ENCODE measurements at places on chromosomes 6 and 20.

DNA sequence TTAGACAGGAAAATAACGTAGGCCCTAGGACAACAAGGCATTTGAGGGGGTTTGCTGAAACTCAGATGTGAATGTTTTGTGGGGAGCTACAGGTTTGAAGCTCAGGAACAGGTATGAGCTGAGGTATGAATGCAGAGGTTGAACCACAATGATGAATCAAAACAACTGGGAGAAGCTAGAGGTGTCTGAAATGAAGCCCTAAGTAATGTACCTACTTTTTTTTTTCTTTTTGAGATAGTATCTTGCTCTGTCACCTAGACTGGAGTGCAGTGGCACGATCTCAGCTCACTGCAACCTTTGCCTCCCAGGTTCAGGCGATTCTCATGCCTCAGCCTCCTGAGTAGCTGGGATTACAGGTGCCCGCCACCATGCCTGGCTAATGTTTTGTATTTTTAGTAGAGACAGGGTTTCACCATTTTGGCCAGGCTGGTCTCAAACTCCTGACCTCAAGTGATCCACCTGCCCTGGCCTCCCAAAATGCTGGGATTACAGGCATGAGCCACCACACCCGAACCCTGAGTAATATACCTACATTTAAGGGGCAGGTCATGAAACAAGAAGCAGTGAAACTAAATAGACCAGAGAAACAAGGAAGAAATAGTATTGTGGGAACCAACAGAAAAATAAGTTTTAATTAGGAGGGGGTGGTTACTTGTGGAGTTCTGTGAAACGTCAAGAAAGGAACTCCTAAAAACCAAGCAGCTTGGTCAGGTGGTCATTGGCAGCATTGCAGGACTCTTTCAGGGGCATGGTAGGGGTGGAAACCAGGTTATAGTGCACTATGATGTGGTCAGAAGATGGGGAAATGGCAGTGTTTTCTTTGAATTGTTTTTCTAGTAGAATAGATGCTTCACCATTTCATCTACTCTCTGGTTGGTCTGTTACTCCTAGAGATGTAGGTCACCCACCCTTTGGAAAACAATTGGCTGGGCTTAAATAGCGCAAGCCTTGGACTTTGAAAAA, 138.1 kb downstream of the CD164 start:
- DNase-seq, result no peak

DNA sequence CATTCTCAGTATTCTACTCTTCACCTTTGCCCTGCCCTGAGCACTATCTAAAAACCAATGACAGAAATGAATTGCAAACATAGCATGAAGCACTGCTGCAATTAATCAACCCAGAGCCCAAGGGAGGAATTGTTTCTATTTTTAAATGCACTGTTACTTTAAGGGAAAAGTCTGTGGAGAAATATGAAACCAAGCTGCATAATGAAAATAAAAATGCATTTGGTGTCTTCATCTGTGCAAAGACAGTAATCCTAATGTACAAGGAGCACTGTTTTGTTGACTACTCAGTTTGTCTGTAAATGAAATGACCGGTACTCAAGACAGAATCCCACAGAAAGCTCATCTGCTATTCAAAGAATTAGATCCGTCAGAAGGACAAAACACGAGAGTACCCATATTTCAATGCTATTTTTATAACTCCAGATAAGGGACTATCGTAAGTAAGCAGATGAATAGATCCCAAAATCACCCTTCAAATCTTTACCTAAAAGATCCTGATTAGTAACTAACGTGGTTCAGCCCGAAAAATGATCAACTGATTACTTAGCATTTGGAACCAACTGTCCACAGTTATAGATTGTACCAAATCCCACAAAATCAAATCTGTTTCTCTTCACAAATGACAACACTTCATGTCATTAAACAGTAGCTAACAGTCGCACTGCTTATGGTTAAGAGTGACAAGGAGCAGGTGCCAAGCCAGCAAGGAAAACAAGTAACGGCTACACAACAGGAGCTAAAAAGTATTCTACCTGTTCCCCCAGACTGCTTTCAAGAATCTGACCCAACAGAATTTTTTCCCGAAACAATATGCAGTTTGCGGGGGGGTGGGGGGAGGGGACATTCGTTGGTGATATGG, 2.4 kb downstream of the KIF13A start:
- DNase-seq, result no peak

- DNase-seq, result no peak
These were observed 1035.3 kb upstream of the GJE1 start for GRCh38 chr6:141097471-141097870.

GRCh38 chr20:19070026-19070425, 142.4 kb upstream of the SLC24A3 start:
- DNase-seq, result no peak

GRCh38 chr6:434051-434705, 42.6 kb downstream of the IRF4 start:
- no peak for DNase-seq

- peak; percentile 35 for DNase-seq
These were observed 504.4 kb upstream of the NOX3 start for GRCh38 chr6:155959898-155960495.

DNA sequence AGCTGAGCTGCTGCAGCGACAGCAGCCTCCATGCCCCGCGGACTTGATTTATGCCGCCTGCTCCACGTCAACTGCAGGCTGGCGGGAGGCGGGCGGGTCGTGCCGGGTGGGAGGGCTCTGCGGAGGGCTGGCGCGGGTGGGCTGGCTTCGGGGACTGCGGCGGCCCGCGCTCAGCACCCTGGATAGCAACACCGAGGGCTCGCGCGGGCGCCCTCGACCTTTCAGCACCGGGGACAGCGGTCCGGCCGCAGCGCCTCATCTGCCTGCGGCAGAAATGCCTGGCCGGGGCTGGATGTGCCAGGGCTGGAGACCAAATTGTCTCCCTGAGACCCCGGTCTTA, 792 bp downstream of the SNAP25 start:
- DNase-seq, result peak; percentile 76

- DNase-seq, result no peak
These were observed 82.5 kb downstream of the DTNBP1 start for GRCh38 chr6:15580326-15580725.

GRCh38 chr20:62728028-62728780, 19.6 kb downstream of the NTSR1 start:
- DNase-seq, result no peak

DNA sequence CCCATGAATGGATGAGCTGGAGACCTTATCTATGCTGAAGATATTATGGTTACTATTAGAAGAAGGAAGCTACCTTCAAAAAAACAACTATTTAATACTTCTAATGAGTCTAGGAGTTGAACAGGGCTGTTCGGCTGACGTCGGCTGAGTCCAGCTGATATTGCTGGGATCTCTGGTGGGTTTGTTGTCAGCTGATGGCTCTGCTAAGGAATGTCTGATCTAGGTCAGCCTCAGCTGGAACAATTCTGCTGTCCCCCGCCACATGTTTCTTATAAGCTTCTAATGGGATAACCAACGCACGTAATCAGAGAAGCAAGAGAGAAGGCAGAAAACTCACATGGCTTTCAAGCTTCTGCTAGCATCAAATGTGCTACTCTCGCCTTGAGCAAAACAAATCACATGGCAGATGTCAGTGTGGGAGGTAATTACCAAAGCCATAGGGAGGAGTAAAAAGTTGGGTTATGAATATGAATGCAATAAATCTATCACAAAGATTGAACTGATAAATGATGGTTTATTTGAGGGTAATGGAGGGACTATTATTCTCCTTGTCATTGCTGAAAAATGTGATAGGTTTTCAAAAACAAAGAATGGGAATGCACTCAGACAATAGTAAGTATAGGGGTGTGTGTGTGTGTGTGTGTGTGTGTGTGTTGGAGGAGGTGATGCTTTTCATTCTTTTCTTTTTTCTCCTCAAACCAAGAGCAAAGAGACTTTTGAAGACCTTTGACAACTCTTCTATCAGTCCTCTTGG, 71.5 kb downstream of the BTBD3 start:
- DNase-seq, result no peak

- no peak for DNase-seq
These were observed 66.7 kb downstream of the THEMIS start for GRCh38 chr6:127834136-127834535.

GRCh38 chr6:114534813-114535212, 192.0 kb upstream of the HS3ST5 start:
- DNase-seq, result no peak

- DNase-seq, result no peak
These were observed 8.9 kb upstream of the SOX12 start for GRCh38 chr20:316316-317068.

DNA sequence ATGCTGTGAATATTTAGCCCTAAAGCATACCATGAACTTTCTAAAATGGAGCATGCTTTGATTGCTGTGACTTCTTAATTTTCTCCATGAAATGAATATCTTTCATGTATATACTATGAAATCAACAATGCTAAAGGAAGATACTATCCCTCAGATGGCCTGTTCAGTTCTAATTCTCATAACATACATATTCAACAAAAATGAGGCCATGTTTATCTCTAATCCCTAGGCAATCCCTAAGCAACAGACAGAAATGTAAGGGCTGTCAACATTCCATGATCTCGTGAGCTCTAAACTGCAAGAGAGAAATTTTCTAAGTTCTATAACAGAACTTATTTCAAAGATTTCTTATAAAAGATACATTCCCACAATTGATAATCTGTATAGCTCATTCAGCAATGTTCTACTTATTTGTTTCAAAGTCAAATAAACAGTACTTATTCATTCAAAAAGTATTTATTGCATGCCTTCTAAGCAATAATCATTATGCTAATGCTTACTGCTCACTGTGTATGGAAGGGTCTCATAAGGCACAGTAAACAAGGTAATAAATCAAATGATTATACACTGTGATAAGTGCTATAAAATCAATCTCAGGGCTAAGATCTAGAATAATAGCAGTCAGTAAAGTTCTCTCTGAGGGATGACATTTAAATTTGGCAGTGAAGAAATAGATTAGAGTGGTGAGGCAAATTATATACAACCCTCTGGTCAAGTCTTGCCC, 492.9 kb downstream of the PHF3 start:
- no peak for DNase-seq

DNA sequence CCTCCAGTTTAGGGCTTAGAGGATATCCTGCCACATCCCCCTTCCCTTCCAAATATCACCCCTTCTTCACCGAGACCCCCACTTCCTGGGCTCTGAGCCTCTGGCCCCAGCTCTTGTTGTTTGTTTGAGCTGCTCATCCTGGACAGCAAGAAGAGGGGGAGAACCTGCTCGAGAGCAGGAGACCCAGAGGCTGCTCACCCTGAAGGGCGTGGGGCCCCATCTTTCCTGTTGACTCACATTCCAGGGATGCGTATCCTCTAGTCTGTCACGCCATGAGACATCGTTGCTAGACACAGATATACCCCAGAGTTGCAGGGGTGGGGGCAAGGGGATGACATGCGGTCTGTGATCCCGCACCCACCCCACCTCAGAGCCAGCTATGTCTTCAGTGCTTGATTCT, 5.7 kb upstream of the TNXB start:
- DNase-seq, result no peak

- DNase-seq, result no peak
These were observed 153.7 kb downstream of the MOXD1 start for GRCh38 chr6:132247381-132248159.

DNA sequence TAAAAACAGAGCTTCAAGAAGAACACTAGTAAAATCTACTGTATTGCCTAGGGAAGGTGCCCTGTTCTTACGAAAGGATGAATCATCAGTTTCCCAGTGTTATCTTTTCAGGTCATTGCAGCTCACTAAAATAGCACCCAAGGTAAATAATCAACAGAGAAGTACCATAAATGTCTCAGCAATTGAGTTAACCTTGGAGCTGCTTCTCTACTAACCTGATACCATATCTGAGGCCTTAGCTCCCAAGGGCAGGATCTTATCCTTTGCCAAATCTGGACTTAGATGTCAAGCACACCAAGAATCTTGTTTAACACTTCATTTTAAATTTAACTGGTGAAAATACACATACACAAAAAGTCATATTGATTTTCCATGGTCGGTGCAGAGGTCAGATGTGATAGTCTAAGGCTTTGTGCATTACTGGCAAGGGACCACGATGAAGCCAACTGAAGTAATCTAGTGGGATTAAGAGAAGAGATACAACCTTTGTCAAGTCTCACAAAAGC, 81.5 kb downstream of the EDN1 start:
- DNase-seq, result no peak

DNA sequence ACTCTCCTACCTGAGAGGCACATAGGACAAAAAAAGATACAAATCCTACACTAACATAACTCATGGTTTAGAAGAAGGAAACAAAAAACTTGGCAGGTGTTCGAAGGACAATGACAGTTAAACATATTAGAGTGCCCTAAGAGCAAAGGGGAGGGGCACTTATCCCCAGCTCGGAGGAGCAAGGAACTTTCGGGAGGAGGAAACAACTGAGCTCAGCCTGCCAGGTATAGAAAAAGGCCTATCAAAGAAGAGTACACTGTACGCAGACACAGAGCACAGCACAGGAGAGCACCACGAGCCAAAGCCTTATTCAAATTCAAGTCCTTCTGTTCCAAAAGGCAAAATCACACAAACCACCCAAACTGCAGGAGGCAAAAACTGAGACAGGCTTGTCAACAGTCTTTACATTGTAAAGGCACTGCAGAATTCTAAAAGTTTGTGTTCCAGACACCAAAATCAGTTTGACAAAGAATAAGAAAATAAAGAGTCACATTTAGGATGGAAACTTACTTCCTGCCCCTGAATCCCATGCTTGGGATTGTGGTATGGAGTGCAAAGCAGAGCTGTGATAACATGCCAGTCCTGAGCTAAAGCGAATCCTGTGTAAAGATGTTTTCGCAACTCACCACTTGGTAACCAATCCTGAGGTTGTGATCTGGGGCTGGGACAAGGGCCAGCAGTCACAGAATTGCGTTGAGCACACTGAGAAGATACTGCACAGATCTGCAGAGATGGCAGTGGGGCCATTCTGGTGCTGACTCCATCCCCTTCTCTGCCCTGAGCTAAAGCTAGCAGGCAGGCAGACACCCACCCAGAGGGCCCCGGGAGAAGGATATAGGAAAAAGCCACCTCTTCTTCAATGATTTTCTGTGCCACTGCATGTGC, 108.6 kb downstream of the CHD6 start:
- peak; percentile 41 for DNase-seq

- DNase-seq, result no peak
These were observed 21.3 kb downstream of the KCNG1 start for GRCh38 chr20:51001430-51002265.

DNA sequence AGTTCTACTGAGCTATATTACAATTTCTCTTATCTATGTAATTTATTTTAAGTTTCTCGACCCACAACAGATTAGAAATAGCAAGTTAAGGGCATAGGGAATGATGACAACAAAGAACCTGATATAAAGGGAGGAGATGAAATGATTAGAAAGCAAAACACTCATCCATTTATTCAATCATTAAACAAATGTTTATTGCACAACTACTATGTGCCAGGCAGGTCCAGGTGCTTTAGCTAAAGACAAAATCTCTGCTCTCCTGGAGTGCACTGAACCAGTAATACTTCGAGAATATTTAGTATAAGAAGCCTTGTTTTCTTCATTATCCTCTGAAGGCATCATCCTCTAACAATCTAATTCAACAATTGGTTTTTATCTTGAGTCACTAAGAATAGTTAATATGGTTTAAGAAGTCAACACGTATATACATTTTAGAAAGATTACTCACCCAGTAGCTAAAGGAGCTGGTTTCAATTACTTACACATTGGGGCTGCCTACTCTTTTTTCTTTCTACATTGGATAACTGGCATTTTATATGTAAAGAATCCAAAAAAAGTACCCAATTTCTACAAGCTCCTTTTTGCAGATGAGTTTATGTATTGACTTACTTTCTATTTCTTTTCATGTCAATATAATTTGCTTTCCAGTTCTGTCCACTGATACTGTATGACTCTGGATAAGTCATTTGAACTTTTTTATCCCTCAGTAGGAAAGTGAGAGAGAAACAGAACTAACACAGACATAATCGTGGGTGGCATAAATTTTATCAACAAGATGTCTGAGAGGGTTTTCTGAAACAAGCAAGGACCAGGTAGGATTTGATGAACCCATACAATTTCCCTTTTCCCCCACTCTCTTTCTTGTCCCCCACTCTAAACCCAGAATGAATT, 312.6 kb downstream of the CLIC5 start:
- no peak for DNase-seq
